ENCODE measurements at places on chromosomes 13 and 19.
A peak's percentile ranks its signal among the peaks of the same experiment; 100 is the strongest.

- no peak for DNase-seq
Measured at GRCh38 chr13:35621989-35622388, 145.5 kb upstream of the MAB21L1 start.

GRCh38 chr13:112616586-112617362 lies 28.8 kb upstream of the TUBGCP3 start:
- DNase-seq, result no peak

GRCh38 chr19:51546650-51547396 lies 15.4 kb upstream of the SIGLEC6 start:
- DNase-seq, result no peak

DNA sequence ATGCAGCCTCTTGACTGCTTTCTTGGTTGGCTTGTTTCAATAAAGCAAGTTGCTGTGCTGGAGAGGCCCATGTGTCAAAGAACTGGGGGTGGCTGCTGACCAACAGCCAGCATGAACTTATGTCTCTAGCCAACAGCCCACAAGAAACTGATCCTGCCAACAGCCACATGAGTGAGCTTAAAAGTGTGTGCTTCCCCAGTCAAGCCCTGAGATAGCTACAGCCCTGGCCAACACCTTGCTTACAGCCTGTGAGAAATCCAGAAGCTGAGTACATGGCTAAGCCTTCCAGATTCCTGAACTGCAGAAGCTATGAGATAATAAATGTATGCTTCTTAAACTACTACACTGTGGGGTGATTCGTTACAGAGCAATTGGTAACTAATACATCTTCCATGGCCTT lies 38.9 kb upstream of the IPO5 start:
- DNase-seq, result no peak

- DNase-seq, result no peak
Measured at GRCh38 chr13:111409413-111409812, 89.0 kb downstream of the TEX29 start.

GRCh38 chr19:42989851-42990250 lies 36.4 kb downstream of the PSG11 start:
- DNase-seq, result peak; percentile 1

GRCh38 chr19:10517760-10518443 lies 655 bp upstream of the S1PR5 start:
- no peak for DNase-seq

GRCh38 chr19:39411081-39411831 lies 1.2 kb upstream of the PLEKHG2 start:
- DNase-seq, result no peak

DNA sequence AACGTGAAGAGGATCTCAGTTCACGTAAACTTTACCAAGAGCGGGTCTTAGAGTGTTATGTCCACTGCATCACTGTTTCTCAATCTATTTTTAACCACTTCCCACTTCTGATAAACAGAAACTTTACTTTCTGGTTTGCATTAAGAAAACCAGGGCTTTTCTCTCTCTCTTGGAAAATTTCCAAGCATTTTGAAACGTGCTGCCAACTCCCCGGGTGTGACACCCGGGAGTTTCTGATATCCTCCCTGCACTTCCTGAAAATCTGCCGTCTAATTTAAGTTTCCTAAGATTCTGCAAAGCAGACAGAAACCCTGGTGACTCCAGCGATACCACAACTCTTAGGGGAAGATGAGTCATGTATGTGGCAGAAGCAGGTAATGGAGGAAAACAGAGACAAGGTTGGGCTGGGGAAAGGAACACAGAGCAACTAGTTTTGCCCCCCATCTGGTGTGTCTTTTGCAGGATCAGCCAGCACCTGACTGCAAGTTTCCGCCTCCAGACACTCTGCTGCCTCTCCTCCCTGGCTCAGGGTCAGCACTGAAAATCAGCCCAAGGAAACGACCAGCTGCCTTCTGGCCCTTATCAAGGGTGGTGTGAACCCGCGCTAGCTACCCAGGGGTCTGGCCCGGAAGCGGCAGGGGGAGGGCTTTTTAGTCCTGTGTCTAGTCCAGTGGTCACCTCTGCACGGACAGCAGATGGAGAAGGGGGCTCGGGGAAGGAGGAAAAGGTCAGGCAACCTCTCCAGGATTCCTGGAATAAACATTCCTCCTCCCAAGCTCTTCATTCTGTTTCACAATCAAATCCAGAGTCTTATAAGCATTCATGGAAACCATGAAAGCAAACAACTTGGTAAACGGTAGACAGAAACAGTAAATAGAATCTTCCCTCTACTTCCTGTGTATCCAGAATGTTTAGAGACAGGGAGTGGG lies 11.3 kb upstream of the FFAR2 start:
- DNase-seq, result no peak

DNA sequence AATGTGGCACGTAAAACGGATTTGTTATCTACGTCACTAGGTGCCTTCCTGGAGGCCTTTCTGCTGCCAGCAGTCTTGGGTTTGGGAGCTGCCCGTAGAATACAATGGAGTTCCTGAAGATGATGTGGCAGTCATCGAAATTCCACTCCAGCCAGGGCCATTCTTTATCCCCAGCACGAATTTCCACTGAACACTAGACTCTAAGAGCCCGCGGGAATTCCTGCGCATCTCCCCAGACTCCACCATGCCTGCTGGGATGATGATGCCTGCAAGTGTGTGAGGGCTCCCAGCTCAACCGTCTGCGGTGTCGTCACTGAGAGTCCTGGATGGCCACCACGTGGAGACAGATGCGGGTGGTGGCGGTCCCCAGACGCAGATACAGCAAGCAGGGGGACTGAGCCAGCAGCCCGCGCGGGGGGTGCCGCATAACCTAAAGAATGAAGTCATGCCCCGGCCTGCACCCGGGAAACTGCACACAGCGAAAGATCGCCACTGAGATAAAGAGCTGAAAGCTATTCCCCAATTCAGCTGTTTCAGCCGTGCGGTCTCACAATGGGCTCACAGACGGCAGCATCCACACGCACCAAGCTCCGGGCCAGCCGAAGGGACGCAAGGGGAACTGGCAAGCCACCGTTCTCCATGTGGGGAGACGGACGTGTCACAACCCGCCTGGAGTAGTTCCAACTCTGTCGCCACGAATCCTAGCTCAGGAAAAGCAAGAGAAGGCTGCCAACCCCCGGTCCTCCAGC lies 41.1 kb downstream of the COL4A1 start:
- DNase-seq, result no peak

DNA sequence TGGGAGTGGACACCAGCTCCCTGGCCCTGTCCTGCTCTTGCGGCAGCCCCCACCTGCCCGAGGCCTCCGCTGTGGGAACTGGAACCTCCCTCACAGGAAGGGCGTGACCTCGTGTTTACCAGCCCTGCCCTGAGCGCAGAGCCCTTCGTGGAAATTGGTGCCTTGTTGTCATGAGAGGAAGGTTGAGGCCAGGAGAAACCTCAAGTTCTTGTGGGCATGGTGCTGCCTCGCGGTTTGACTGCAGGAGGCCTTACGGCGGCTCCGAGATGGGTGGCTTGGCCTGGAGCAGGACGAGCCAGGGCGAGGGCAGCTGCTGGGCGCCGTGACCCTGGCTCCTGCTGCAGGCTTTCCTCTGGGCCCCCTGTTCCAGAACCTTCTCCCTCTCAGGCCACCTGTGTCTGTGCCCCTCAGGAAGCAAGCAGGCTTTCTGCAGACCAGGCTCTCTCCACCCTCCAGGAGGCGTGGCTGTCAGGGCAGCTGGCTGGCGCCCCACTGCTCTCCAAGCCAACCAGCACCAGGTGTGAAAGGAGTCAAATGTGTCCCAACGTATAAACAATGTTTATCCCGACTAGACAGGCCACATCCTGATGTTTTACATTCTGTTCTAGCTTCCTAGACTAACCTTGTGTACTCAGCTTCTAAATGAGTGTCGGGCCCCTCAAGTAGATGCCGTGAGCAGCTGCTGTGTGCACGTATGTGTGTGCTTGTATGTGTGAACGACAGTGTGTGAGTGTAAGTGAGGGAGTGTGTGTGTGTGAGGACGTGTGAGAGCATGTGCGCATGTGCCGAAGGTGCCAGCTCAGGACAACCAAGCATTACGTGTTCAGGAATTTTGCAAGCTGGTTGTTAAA lies 10.4 kb upstream of the RASA3 start:
- DNase-seq, result no peak

DNA sequence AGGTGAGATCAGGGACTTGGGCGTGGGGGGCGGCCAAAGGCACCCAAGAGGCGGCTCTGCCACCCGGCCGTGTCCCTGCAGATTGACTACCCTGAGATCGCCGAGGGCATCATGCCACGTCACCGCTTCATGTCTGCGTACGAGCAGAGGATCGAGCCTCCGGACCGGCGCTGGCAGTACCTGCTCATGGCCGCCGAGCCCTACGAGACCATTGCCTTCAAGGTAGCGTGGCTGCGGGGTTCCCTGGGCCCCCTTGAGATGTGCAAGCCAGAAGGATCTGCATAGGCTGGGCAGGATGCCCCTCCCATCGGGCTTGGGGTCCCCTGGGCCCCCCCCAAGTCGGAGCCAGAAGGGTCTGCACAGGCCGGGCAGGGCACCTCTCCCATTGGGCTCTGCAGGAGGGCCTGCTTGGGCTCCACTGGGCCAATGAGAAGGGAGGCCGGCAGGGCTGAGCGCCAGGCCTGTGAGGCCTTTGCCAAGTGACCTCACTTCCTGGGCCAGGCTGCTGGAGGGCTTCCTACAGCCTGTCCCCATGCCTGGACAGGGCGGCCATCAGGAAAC lies 2.2 kb upstream of the AMH start:
- no peak for DNase-seq

DNA sequence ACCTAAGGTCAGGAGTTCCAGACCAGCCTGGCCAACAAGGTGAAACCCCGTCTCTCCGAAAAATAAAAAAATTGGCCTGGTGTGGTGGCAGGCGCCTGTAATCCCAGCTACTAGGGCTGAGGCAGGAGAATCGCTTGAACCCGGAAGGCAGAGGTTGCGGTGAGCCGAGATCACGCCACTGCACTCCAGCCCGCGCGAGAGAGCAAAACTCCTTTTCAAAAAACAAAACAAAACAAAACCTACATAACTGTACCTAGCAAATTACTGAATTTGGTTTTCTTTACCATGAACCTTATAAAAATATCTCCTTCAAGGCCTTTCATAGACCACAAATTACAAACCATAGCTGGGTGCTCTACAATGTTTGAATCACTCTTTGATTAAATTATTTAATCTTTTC lies 760 bp downstream of the ZNF91 start:
- no peak for DNase-seq

GRCh38 chr19:3822683-3823349 lies 36.6 kb upstream of the MATK start:
- no peak for DNase-seq

GRCh38 chr13:44397766-44398223 lies 24.2 kb downstream of the SERP2 start:
- DNase-seq, result no peak

DNA sequence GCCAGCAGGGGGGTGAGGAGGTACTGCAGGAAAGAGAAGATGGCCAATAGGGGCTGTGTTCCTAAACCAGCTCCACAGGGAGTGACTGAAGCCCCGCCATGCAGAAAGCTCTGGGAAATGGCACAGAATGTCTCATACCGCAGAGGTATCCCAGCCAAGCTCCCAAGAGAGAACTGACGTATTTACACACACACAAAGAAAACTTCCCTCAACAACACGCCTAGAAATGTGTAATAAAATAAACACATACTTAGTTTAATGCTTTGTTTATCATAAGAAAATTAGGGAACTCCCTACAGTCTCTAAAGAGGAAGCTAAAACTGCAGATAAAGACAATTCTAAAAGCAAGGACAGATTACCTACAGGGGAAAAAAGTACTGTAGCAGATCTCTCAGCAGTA lies 40.0 kb downstream of the ESD start:
- DNase-seq, result no peak

GRCh38 chr19:14686411-14686810 lies 3.4 kb upstream of the ZNF333 start:
- DNase-seq, result no peak

GRCh38 chr19:5948752-5949564 lies 29.0 kb downstream of the RANBP3 start:
- DNase-seq, result no peak

GRCh38 chr19:19587771-19588170 lies 30.7 kb downstream of the PBX4 start:
- DNase-seq, result no peak

GRCh38 chr13:65292488-65292901 lies 1937.6 kb downstream of the PCDH9 start:
- no peak for DNase-seq

DNA sequence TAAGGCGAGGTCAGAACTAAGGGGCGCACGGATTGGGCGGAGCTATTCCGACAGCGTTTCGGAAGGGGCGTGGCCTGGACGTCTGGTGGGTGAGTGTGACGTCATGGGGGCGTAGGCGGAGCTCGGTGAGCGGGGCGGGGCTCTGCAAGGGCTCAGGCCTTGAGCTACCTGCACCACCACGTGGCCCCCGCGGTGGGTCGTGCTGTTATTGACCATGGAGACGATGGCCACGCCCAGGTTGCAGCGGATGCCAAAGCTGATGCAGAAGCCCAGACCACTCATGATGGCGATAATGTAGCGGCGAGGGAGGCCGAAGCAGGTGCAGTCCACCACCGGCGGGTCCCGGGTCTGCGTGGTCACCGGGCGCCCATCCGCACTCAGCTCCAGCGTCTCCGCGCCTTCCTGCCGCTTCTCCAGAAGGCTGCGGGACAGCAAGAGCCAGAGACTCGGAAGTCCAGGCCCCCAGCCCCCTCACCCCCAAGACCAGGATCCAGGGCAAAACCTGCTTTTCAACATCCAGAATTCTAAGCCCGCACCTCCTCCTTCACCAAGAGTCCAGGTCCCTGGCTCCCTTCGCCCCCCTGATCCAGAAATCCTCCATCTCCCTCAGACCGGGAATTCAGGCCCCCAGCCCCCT lies 4.8 kb downstream of the SLC17A7 start:
- DNase-seq, result no peak

DNA sequence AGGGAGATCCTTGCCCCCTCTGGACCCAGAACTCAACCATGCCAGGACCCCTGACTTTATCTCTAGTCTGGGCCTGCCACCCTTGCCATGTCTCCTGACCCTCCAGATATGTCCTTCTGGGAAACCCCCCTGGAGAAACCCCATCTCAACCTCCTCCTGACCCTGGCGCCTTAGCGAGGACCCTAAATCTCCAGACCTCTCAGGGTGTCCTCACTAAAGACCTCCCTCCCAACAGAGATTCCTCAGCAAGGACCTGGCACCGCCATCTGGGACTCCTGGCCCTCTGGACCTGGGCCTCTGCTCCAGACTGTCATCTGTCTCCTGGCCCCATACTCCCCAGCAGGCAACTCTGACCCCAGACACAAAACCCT lies 1.3 kb downstream of the KCNK6 start:
- DNase-seq, result no peak

DNA sequence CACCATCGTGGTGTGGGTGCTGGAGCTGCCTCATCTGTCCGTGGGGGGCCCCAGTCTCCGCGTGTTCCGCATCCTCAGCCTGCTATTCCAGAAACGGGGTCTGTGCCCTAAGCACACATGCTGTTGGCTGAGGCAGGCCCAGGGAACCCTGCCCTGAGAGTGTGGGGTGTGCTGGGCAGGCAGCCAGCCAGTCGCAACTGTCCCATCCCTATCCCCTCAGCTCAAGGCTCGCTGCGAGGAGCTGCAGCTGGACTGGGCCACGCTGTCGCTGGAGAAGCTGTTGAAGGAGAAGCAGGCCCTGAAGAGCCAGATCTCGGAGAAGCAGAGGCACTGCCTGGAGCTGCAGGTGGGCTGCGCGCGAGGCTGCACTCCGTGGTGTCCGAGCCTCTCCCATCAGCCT lies 21.9 kb downstream of the PLEKHJ1 start:
- DNase-seq, result no peak

GRCh38 chr19:18488838-18489626 lies 32.8 kb downstream of the ELL start:
- peak; percentile 54 for DNase-seq

- no peak for DNase-seq
Measured at GRCh38 chr13:112767506-112768471, 78.0 kb downstream of the ATP11A start.

All from LNCaP clone FGC (cell line).